ENCODE measurements at places on chromosomes 7 and 10. TPM values are rescaled to one million over a fixed set of nuclear protein-coding genes. Genes with fewer than 3 reads are reported as not detected.

Gene BAZ1B
- 53.7 TPM for total RNA-seq

GRCh38 chr7:123494193-123494796 is 40.1 kb downstream of the IQUB start:
- H3K4me1 ChIP-seq, result no peaks in the 10 kb centered on the region
- H3K4me3 ChIP-seq, result no peak overlapping the region
- no peak overlapping the region for H3K27ac ChIP-seq
- no peaks in the 10 kb centered on the region for H3K27me3 ChIP-seq
- no peak for DNase-seq

DNA sequence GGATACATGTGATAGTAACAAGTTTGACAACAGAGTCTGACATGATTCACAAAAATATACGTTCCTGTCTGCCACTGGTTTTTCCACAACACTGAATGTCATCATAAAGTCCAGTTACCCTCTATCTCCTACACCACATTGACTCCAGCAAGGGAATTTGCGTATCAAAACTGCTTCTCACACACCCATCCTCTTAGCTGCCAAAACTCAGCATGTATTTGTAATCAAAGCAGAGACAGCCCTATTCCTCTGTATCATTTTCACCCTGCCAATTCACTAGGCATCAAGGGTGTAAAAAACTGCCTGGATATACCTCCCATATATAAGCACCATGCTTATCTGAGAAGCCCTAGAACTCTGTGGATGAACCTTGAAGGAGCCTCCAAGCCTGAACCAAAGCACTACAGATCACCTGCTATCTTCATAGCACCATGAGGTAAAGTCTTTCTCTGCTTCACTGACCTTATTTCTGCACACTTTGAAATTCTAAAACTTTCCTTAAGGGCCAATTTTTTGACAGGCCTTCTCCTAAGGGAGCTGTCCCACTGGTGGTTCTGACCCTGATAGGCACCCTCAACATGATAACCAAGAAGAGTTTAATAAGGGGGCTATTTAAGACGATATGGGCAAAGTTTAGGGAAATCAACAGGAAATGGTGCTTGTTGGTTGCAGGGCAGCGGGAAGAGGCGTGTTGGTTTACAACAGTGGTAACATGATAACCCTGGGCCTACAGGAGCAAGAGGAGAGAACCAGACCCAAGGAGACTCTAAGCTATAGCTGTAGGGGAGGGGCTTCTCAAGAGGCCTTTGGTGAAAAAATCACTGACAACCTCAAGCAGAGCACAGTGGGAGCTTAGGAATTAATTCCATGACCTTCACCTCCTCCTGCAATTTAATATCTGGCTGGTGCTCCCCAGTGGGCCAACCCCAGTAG is at the start of gene IFIT1B:
IFIT1B (plus strand) TSS at position 352 of the 933 bp plus-strand sequence; CDS start at position 432, 80 bp downstream.
- H3K4me3 ChIP-seq, result no peak within 1 kb of the TSS
- DNase-seq, result no peak
- H3K36me3 ChIP-seq, result no peaks in the 10 kb centered on the region
- H3K27ac ChIP-seq, result no peak within 1 kb of the TSS

- DNase-seq, result peak; percentile 22
- H3K4me1 ChIP-seq, result no peaks in the 10 kb centered on the region
- no peaks in the 10 kb centered on the region for H3K27me3 ChIP-seq
- H3K27ac ChIP-seq, result peak within 1 kb of the TSS; percentile 88
Measured at GRCh38 chr7:32957326-32958045, at the start of gene FKBP9. Gene FKBP9 (plus strand): TSS chr7:32957440. CDS start chr7:32957574, 134 bp downstream.

- H3K36me3 ChIP-seq, result no peaks in the 10 kb centered on the region
- H3K4me1 ChIP-seq, result no peaks in the 10 kb centered on the region
- H3K4me3 ChIP-seq, result no peak overlapping the region
- no peak overlapping the region for H3K27ac ChIP-seq
- H3K27me3 ChIP-seq, result no peaks in the 10 kb centered on the region
- no peak for DNase-seq
Measured at GRCh38 chr10:51617576-51618235, 81.7 kb downstream of the CSTF2T start.

- no peak overlapping the region for H3K4me3 ChIP-seq
- H3K4me1 ChIP-seq, result no peaks in the 10 kb centered on the region
- no peaks in the 10 kb centered on the region for H3K36me3 ChIP-seq
- H3K27ac ChIP-seq, result no peak overlapping the region
Measured at GRCh38 chr10:60335708-60336107, 54.0 kb downstream of the ANK3 start.

DNA sequence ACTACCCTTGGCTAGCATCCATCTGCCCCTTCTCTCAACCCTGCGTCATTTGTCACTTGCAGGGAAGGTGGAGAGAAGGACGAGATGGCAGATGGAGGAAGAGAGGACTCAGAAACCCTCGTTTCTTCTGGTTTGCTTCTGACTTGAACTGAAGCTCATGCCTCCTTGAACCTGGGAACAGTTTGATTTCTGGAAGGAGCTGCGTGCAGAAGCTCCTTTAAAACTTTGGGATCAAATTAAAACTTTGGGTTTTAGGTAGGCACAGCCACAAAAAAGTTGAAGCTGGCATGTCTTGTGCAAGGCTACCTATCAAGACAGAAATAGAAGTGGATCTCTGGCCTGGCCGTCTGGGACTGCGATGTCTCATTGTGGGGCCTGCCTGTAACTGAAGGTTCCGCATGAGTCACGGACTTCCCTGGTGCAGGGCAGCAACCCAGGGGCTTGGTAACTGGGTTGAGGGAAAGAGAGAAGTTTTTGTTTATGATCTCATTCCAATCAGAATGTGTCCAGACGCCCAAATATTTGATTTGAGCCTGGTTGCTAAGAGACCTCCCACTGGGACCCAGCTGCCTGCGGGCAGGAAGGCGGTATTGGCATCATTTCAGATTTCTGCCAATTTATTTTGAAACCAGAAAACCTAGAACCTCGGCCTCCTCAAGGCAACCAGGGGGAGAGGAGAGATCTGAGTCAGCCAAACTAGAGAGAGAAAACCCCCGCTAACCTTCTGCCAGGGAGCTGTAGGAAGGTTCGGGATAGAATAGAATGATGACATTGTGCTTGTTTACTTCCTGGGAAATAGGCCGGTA is 15.8 kb upstream of the CAMK1D start:
- no peak overlapping the region for H3K4me3 ChIP-seq
- no peaks in the 10 kb centered on the region for H3K4me1 ChIP-seq
- H3K36me3 ChIP-seq, result no peaks in the 10 kb centered on the region
- DNase-seq, result peak; percentile 78
- no peaks in the 10 kb centered on the region for H3K27me3 ChIP-seq

- H3K4me1 ChIP-seq, result no peaks in the 10 kb centered on the region
- no peak overlapping the region for H3K27ac ChIP-seq
- no peak for DNase-seq
- H3K27me3 ChIP-seq, result no peaks in the 10 kb centered on the region
- no peak overlapping the region for H3K4me3 ChIP-seq
Measured at GRCh38 chr10:113214331-113214730, 264.3 kb downstream of the TCF7L2 start.
